ENCODE measurements at places on chromosomes 1 and 21.

GRCh38 chr21:32764186-32764585 is 7.4 kb downstream of the PAXBP1 start:
- DNase-seq, result no peak

DNA sequence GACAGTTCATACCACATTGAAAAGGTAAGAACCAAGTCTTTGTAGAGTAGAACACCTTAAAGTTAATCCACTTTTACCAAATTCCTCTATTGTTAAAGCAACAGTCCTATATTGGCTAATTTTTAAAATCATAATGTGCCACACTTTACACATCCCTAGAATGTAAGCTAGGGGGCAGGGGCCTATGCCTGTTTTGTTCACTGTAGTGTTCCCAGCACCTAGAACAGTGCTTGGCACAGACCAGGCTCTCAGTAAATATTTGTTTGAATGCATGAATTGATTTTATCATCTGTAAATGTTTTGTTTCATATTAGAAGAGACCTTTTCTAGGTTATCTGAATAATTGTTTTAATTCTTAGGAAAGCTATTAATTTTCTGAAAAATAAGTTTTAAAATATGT is 9.1 kb downstream of the SMAP2 start:
- no peak for DNase-seq

DNA sequence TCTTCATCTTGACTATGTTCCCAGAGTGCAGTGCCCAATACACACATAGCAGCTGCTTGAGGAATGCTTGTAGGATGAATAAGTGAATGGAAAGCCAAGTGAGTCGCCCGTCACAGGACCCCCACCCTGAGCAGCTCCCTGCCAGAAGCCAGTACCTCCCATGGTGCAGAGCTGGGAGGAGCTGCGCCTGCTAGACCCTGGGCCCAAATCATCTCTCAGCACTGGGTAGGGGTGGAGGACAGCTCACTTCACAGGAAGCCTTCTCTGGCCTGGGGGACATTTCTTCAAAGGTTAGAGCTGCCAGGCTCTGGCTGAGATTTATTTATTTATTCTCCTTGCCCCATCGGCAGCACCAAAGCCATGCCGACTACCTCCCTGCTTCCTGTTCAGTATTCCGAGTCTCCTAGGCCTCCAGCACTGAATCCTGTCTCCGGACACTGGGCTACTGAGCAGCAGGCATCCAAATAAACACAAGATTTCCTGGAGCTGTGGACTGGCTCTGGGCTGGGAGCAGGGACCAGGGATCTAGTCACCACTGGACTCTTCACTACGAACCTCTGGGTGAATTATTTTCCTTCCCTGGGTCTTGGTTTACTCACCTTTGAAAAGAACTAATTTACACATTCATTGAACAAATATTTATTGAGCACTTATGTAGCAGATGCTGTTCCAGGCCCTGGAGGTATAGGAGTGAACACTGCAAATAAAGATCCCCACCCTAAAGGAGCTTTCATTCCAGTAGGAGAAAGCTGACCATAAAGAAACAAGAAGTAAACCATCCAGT is 187.7 kb downstream of the TRABD2B start:
- no peak for DNase-seq

GRCh38 chr1:24688033-24688432 is 44.9 kb downstream of the SRRM1 start:
- no peak for DNase-seq

DNA sequence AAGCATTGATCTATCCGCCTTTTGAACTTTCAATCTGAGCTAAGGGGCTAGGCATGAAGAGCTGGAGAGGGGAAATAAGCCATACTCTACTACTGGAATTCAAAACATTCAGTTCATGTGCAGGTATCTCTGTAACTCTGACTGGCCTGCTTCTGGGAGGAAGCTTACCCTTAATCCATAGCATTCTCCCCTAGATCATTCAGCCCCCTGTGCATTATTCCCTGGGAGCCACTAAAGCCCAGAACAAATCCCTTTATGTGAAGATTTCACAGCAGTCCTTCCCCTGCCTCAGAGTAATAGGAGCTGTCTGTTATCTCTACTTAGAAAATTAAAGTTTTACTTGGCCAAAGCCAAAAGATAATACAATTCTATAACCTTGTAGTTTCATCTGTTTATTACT is 300.7 kb downstream of the SEC16B start:
- no peak for DNase-seq

- DNase-seq, result no peak
Observed at GRCh38 chr1:157442065-157442464, 110.2 kb downstream of the FCRL5 start.

DNA sequence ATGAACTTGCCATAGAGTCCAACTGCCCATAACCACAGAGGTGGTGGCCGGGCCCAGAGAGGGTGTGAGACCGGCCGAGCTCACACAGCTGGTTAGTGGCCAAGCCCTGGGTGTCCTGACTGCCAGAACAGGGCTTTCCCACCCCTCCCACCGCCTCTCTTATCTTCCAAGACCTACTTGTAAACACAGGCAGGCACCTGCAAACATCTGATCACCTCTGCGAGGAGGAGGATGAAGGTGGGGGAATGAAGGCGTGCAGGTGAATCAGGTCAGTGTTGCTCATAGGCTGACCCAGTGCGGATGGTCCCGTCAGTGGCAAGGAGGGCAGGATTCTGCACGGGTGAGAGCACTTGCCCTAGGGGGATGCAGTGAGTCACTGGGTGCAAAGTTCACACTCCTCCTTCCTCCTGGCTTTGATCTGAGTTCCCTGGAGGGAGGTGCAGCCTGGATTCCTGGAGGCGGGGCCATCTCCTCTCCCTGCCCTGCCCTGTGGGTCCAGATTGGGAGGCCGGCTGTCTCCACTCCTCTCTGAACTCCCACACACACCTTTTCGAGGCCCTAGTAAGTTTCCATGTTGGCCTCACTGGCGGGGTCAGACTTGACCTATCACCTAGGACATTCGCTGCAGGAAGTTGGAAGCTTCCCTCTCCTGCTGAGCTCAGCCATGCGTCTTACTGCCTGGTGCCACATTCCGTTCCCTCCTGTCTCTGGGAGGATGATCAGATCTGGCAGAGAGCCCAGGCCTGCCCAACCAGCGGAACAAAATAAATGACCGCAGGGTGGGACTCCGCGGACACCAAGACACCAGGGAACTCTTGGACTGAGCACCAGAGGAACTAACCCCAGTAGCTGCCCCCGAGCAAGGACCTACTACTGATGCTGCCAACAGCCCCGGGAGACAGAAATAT is 7.3 kb downstream of the UQCRHL start:
- no peak for DNase-seq

- peak; percentile 19 for DNase-seq
Observed at GRCh38 chr21:44376606-44377005, 23.2 kb downstream of the TRPM2 start.

DNA sequence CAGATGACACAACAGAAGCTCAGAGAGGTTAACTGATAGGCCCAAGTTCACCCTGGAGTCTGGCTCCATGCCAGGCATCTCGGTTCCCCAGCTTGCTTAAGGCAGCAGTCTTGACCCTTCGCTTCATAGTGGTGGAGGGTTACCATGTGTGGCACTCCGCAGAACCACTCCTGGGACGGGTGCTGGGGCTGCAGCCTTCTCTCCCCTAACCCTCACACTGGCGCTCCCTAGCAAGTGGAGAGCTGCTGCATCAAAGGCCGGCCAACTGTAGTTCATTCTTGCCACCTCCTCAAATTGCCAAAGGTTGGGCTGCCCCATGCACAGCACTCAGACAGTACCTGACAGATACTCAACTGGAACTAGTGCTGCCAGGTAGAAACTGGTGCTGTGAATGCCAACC is 70.2 kb upstream of the KCND3 start:
- DNase-seq, result no peak

GRCh38 chr1:212612041-212612961 is 3.7 kb downstream of the ATF3 start:
- DNase-seq, result no peak

- DNase-seq, result no peak
Observed at GRCh38 chr1:44221769-44222168, 8.5 kb downstream of the DMAP1 start.

DNA sequence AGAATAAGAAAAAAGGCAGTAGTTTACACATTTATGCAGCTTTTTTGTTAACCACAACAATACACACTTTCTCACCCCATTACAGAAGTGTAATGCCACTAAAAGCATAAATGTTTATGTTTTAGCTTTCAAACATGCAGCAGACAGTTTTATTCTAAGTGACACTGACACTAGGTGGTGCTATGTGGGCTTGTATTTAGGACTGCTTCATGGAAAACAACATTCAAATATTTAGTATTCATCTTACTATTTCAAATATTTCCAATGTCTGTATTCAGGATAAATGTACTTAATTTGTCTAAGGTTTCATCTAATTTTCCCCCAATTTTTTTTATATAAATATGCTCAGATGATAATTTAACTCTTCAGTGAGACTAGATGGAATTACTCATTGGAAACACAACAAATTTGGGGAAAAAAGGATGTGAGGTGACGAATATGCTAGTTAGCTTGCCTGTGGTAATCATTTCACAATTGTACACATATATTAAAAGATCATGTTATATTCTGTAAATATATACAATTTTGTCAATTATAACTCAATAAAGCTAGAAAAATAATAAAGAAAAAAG is 71.4 kb downstream of the USP1 start:
- no peak for DNase-seq

DNA sequence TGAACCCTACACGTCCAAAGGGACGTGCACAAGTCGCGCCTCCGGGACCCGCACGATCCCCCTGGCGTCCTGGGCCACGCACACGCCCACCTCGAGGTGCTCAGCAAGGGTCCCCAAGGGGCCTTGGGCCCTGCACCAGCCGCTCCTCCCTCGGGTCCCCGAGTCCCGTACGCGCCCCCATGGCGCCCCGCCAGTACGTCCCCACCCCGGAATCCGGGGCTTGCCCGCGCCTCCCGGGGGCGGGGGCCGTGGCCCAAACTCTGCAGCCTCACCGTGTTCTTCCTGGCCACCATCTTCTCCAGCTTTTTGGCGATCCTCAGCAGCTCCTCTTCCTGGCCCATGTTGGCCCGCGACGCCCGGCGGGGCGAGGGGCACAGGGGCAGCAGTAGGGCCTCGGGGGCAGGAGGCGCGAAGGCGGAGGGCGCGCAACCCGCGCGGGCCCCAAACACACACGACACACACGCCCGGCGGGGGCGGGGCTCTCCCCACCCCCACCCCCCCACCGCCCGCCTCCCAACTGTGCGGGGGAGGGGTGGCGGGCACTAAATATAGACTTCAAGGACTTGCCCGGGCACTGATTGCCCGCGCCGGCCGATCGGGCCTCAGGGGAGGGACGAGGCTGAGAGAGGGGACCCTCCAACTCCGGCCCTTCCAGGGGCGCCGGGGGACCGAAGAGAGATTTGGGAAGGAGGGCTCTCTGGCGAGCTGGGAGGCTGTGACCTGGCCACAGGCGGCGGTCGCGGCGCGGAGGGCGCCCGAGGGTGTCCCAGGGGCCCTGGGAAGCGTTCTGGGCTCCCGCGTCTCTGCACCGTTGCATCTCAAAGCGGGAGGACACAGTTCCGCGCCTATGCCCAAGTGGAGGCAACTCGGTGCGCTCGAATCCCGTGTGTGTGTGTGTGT is at the start of gene TCEA3:
TSS of gene TCEA3 (minus strand) at position 456 of the 900 bp plus-strand sequence. CDS start at position 341, 115 bp downstream.
- DNase-seq, result peak; percentile 75

- no peak for DNase-seq
Observed at GRCh38 chr1:171852272-171852671, 11.0 kb downstream of the DNM3 start.

DNA sequence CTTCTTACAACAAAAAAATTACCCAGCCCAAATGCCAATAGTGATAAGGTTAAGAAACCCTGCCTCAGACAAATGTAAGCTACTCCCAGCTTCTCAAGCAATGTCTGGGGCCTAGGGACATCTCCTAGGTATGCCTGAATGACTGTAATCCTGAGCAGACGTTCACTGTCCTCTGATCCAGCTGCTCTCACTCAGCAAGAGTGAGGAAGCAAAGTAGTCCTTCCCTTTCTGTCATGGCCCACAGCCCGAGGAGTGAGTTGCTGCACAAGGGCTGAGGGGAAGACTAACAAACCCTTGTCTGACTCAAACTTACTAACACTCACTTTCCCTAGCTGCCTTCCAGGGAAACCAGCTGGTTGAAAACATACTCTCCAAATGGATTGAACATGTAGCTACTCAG is 124.9 kb upstream of the TNFSF4 start:
- no peak for DNase-seq

DNA sequence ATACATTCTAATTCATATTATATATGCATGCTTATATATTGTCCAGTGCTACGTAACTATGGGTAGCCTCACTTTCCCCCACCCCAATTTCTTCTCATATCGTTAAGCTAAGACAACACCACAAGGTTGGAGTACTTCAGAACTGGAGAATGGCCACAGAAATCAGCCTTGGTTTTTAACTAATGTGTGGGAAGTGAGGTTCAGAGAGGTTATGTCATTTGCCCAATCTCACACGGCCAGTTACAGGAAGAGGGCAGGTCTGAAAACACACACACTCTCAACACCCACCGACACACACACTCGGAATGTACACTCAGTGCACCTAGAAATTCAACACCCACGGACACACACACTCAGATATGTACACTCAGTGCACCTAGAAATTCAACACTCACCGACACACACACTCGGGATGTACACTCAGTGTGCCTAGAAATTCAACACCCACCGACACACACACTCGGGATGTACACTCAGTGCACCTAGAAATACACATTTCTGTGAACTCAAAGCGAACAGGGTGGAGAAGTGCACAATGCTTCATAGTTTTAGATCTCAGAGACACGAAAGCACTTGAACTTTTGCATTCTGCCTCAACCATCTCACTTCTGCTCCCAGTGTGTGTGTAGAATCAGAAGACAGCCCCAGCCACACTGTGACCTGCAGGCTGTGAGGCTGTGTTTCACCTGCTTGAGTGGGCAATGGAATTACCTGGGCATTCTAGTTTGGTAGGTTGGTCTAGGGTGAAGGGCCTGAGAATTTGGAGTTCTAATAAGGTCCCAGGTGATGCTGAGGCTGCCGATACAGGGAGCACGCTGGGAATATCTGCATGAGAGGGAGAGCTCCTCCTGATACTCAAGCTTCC is 170.4 kb downstream of the CLIC6 start:
- DNase-seq, result no peak

DNA sequence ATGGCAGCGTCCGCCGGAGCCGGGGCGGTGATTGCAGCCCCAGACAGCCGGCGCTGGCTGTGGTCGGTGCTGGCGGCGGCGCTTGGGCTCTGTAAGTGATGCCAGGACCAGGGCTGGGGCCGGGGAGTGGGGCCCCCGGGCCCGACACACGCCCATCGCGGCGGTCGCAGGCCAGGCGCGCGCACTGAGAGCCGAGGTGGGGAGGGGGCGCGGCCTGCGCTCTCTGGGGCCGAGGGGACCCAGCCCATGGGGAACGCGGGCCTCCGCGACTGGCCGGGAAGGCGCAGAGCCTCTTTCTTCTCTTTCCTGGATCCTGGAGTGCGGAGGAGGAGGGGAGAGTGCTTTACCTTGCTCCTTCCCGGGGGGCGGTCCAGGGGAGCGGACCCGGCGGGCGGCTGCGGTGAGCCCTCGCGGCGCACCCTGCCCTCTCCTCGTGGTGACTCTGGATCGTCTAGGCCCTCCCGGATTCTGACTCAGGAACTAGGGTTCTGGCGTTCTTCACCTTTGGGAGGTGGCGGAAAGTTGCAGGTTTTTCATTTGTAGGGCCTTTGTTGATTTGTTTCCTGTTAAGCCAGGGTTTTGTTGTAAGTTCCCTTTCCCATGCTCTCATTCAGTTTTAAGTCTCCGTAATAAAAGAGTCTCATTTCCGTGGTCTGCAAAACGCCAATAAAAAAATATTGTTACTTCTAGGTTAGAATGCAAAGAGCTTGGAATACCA is 529 bp downstream of the MPZL1 start:
- no peak for DNase-seq

All from Right ventricle myocardium superior (tissue), 1 donor.